ENCODE measurements at places on chromosomes 16 and 17.
A peak's percentile ranks its signal among the peaks of the same experiment; 100 is the strongest.

DNA sequence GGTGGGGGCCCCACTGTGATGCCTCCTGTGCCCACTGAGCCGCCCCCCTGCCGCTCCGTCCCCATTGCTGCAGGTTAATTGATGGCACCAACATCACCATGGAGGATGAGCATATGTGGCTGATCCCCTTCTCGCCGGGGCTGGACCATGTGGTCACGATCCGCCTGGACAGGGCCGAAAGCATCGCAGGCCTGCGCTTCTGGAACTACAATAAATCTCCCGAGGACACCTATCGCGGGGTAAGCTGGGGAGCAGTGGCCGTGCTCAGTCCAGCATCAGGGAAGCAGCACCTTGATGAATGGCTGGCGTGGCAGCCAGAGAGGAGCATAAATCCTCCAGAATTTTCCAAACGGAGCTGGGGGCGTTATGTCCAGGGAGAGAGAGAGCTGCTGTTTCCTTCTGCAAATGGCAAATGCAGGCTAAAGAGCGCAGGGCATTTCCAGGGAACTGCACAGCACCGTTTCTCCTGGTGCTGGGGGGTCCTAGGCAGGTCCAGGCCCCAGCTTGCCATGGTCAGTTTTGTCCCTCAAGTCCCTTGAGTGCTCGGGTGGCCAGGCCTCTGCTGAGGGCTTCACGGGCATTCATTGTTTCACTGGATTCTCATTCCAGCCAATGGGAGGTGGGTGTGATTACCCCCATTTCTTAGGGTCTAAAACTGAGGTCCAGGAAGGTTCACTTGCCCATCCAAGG, 216.4 kb downstream of the KATNIP start:
- no peak for DNase-seq

DNA sequence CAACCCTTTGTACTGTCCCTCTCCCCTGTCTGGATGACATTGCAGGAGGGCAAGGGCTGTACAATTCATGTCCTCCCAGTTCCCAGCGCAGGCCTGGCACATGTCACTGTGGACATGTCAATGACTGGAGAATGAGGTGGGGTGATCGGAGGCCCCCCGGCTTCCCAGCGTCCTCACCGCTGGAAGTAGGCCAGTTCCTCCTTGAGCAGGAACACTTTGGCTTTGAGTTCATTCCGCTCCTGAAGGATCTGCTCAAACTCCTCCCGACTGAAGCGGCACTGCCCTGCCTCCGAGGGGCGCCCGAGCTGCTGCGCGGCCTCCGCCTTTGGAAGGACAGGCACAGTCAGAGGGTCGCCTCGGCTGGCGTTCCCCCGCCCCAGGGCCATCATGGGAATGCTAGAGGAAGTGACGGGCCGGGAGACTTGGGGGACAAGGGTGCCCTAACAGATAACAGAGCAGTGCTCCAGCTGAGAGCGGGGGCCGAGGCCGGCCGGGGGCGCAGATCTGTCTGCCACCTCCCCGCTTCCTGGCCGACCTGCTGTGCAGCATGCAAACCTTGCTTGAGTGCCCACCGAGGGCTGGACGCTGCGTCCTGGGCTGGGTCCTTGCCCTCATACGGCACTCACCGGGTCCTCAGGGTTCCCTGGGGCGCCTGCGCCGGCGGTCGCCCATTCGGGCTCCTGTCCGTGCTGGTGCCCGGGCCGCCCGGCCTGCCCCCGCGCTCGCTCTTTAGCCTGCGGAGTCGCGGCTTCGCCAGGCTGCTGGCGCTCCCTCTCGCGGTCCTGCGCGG, 1.3 kb downstream of the RILP start:
- DNase-seq, result no peak

- no peak for DNase-seq
Measured at GRCh38 chr16:64440005-64440404, 681.9 kb downstream of the CDH11 start.

DNA sequence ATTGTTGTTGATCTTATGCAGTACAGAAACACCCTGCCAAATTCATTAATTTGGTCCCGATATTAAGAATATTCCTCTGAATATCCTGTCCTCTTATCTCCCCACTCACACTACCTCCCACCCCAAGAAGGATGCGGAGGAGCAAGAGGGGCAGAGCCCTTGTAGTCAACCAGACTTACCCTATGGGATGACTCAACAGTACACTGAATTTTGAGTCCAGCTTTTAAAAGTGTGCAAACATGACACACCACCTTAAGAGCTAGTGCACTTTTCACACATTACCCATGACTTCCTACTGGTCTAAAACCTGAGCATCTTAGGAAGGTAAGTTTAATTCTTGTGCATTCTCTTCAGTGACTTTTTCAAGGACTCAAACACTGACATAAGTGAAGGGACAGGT, 9.5 kb downstream of the USP22 start:
- peak; percentile 51 for DNase-seq

- peak; percentile 86 for DNase-seq
Measured at GRCh38 chr16:86578061-86578599, at the start of gene FOXL1. TSS of gene FOXL1 (plus strand) at chr16:86578549. CDS start at chr16:86578724, 175 bp downstream.

GRCh38 chr16:915546-915945, 55.2 kb downstream of the LMF1 start:
- no peak for DNase-seq

DNA sequence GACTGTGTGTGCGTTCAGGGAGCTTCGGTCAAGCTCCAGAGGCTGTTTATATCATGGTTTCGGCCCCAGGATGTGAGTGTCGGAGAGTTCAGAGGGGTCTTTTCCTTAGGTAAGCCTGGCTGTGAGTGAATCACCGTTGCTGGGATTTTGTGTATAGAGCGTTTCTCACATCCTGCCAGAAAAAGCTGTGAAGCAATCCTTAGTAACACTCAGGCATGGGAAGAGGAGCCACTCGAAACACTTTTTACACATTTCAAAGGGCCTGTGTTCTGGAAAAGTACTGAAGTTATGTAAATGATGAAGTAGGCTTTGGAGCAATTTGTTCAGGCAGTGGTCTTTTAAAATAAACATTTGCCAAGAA, 662 bp downstream of the PGS1 start:
- DNase-seq, result peak; percentile 97

- DNase-seq, result peak; percentile 67
Measured at GRCh38 chr16:58487566-58488351, 12.2 kb upstream of the NDRG4 start.

GRCh38 chr16:82432261-82432660, 194.5 kb upstream of the CDH13 start:
- DNase-seq, result peak; percentile 8

GRCh38 chr16:78742501-78743283, 643.2 kb downstream of the WWOX start:
- DNase-seq, result no peak

- no peak for DNase-seq
Measured at GRCh38 chr17:49715717-49716279, 8.0 kb upstream of the SLC35B1 start.

DNA sequence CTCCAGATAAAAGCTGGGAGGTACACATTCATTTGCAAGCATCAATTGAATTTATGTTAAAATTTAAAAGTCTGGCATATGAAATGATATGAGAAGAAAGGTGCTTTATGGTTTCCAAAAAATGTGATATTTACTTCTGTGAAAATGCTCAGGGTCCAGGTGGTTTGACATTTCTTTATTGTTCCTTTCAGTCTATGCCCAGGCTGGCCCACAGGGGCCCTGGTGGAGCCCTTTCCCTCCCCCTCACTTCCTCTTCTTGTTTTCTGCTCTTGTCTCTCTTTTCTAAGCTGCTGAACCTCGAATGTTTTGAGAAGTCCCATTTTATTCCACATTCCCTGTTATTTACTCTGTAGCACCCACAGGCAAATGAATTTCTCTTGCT, 127.8 kb downstream of the HS3ST3B1 start:
- no peak for DNase-seq

GRCh38 chr17:83171661-83172060, 92.3 kb downstream of the METRNL start:
- DNase-seq, result no peak

DNA sequence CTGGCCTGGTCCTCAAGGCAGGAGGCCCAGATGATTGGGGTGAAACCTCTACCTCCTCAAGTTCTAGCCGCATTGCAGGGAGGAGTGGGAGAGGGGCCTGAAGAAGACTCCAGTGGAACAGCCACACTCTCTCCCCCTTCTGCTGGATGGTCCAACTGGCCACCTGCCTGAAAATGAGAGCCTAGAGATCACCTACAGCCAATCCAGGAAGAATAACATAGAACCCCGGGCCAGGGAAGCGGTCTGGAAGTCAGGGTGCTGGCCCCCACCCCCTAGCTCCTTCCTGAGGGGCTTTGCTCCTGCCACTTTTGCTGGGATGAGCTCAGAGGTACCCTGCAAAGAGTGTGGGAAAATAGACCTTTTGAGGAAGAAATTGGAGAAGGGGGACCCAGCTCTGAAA, 1.8 kb downstream of the SLC6A2 start:
- no peak for DNase-seq

GRCh38 chr16:69114346-69114975, 9.0 kb downstream of the HAS3 start:
- DNase-seq, result no peak

- DNase-seq, result no peak
Measured at GRCh38 chr17:38447502-38448085, 19.3 kb downstream of the ARHGAP23 start.
